Glomerular endothelial cell (primary cell): ENCODE measurements at places on chromosomes 16 and 17. TPM values are rescaled to one million over a fixed set of nuclear protein-coding genes. Genes with fewer than 3 reads are reported as not detected.
A peak's percentile ranks its signal among the peaks of the same experiment; 100 is the strongest.

Gene KRTAP4-7
- not detected in 2 replicates for total RNA-seq

Gene VAMP2
- 10.6 and 13.2 TPM in 2 replicates for total RNA-seq

Gene MPG
- total RNA-seq: 174 and 190 TPM in 2 replicates

Gene SAMD14
- 9.6 and 24.9 TPM in 2 replicates for total RNA-seq

Gene HOXB1
- not detected in 2 replicates for total RNA-seq

Gene ZNF232
- total RNA-seq: 3.4 and 4.4 TPM in 2 replicates

Gene GUCY2D
- total RNA-seq: not detected in 2 replicates

Gene NT5C3B
- 52.7 and 69.1 TPM in 2 replicates for total RNA-seq

Gene TEX14
- total RNA-seq: not detected in 2 replicates

Gene CCL2
- 406 and 1,495 TPM in 2 replicates for total RNA-seq

Gene CSH1
- not detected in 2 replicates for total RNA-seq

Gene CLDN9
- total RNA-seq: not detected in 2 replicates

Gene TMEM92
- total RNA-seq: 0.12 and 0.73 TPM in 2 replicates

Gene SPATA22
- not detected in 2 replicates for total RNA-seq

Gene TM4SF5
- not detected in 2 replicates for total RNA-seq

DNA sequence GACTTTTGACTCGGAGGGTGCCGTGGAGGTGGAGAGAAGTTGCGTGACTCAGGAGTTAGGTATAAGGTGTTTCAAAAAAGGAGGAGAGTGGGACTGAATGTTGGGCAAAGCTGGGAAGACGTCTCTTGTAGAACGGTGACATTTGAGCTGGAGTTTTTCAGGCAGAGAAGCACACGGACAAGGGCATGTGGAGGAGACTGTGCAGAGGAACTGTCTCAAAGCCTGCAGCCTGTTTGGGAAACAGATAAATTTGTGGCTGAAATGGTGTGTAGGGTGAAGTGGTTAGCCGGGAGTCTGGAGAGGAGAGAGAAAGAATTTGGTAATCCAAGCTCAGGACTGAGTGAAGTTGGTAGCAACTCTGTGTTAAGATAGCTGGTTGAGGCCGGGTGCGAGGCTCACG lies 9.8 kb downstream of the USP10 start:
- DNase-seq: no peak

DNA sequence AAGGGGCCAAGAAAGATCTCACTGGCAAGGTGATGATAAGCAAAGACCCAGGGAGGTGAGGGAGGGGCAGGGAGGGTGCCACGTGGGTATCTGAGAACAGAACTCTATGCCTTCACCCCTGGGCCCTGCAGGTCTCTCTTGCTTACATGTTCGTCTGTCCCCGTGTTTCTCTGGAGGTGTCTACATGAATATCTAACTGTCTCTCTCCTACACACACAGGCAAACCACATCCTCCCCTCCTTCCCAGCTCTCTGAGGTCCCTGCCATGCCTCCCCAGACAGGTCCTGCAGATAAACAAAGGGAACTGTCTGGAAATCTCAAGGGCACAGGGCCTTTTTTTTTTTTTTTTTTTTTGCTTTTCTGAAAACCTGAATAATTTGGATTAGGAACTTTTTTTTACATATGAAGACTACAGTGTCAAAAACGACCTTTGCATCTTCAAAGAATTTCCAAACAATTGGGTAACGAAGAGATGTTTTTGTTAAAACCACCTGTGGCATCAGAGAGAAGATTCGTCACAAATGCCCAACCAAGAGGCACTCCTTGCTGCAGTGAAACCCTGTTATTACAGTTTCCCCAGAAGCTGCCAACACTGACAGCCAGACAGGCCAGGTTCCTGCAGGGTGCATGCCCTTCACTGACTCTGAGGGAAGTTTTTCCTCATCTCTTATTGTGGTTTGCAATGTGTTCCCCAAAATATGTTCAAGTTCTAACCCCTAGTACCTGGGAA lies 17.8 kb downstream of the PLLP start:
- no peak for DNase-seq

DNA sequence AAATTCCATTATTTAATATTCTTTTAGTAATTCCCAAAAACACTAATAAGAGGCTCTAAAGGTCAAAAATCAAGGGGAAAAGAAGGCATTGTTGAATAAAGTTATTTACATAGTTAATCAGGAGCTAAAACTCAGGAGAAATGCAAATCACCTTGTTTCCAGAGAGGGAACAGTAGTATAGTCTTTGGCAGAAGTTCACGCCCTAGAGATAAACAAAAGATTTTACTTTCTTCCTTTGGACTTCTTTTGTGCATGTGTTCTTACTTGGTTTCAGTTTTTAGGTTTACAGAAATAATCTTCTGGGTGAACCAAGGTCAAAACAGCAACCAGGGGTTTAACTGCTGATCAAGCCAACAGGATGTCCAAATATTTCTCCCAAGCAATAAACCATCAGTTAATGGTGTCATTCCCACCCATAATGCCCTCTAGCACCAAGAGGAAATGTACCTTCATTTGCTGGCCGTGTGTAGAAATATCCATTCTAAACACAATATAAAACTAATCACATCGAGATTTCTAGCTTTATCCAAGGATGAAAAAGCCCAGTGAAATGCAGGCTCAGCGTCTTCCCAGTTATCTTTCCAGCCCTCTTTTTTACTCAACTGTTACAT lies 518.8 kb upstream of the SOX9 start:
- no peak for DNase-seq

GRCh38 chr17:79977708-79978547 lies 57.7 kb downstream of the TBC1D16 start:
- DNase-seq: no peak

- no peak for DNase-seq
Observed at GRCh38 chr16:57775661-57776469, 26.4 kb downstream of the KIFC3 start.

DNA sequence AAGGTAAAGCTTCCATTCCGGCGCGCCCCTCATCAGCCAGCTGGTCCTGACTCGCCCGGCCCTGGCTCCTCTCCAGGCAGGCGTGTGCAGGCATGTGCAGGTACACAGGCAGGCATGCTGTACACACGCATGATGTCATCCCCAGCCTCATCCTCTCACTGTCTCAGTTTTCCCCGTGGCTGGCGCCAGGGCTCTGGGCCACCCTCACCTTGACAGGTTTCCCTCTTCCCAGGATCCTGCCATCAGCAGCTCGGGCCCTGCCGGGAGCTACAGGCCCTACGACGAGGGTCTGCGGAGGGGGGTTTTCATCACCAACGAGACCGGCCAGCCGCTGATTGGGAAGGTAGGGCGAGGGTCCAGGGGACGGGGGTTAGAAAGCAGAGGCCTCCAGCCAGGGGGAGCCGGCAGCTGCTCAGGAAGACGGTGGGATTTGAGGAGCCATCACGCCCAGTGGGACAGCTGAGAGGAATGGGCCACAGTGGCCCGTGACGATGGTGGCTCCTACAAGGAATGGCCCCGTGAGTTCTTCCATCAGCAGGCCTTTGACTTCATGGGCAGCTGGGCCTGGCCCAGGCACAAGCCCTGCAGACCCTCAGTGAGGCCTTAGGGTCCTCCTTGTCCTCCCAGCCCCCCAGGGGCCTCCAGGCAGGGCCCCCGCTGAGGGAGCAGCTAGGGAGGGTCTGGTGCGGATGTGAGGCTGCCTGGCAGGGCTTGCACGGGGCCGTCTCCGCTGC lies 8.5 kb downstream of the GAA start:
- DNase-seq: no peak

DNA sequence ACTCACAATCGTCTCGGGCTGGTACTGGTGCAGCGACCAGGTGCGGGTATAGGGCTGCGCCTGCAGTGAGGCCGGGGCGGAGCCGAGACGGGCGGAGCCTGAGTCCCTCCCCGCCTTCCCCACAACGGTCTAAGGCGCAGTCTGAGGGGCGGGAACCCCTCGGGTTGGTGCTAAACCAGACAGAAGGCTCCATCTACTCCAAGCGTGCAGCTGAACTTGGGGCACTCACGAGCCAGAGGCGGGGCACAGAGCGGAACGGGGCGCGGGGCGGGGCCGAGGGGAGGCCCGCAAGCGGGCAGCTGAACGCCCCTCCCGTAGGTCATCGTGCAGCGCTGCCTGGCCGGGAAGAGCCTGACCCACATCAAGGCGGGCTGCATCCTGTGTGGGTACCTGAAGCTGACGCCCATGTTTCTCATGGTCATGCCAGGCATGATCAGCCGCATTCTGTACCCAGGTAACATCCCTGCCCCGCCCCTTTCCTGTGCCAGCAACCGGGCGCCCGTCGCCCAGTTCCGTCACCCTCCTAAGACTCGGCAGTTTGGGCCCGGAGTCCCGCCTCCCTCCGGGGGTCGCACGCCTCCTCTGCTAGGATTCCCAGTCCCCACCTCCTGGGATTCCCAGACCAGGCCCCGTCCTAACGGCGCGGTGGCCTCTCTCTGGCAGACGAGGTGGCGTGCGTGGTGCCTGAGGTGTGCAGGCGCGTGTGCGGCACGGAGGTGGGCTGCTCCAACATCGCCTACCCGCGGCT lies 5.0 kb downstream of the SLC5A2 start:
- no peak for DNase-seq

GRCh38 chr17:66441101-66441661 lies 138.8 kb downstream of the PRKCA start:
- no peak for DNase-seq

- DNase-seq: no peak
Observed at GRCh38 chr16:56626685-56627084, 1.1 kb downstream of the MT1E start.

- DNase-seq: no peak
Observed at GRCh38 chr17:7740481-7741001, 23.0 kb downstream of the DNAH2 start.

GRCh38 chr17:62343764-62344270 lies 36.5 kb upstream of the EFCAB3 start:
- DNase-seq: no peak

- DNase-seq: no peak
Observed at GRCh38 chr16:80804526-80805383, at the start of gene CDYL2. Gene CDYL2 (minus strand): TSS chr16:80804598. CDS start chr16:80804173, 425 bp downstream.

- no peak for DNase-seq
Observed at GRCh38 chr16:20364051-20364450, 11.5 kb upstream of the UMOD start.

DNA sequence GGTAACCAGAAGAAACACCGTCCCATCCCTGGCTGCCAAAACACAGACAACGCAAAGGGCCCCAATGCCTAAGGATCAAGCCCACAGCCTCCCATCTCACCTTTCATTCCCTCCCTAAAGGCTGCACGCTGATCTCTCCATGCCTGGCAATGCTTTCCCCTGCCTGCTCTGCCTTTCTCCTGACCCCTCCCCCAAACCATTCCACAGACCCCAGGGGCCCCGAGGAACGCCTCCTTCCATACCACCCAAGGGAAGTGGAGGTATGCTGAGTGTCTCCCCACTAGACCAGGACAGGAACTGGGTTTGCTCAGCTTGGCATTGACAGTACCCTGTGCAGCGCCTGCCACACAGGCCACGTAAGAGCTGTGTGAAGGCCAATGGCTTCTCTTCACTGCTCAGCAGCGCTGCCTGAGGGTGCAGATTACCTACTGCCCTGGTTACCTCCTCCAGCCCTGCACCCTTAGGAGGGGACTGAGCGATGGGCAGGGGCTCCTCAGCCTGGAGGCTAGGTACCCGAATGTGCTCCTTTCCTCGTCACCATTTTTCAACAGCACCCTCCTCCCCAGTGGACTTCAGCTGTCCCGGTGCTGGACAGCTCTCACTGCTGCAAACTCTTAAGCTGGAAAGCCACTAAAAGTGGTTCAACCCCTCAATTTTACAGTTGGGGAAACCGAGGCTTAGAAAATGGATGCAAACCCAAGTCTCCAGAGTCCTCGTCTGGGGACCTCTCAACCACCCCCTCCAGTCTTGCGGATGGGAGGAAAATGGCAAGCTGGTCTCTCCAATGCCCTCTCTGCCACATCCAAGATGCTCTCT lies 45.0 kb downstream of the SRCIN1 start:
- peak; percentile 10 for DNase-seq

DNA sequence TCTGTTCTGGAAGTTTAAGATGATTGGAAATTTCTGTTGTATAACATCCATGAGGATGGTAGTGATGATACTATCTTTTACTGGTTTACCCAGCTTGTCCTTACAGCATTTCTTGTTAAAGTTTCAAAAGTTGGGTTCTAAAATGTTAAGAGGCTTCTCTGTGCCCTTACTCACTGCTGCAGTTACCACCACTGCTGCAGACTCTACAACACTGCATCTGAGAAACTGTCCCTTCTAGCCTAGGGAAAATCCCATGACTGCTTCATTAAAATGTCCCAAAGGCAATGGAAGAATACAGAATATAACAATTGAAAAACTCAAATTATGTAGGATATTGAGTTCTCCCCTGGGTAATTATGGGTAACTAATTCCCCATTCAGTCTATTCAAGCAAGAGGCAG lies 3.8 kb upstream of the NSRP1 start:
- no peak for DNase-seq

DNA sequence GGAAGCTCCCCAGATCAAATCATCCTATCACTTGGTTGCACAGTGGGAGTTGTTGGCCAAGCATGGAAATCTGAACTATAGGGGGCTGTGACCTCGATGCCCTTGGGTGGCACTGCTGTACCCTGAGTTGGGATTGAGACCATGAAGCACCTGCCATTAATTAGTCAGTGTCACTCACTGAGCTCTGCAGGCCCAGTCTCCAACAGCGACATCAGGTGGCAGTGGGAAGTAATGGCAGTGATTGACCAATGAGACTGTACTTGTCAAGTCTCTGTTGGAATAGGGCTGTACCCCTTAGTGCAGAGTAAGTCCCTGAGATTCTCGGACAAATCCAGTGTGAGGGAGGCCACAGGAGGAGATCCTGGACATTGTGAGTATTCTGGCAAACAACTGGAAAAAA lies 118.0 kb upstream of the RPL38 start:
- no peak for DNase-seq

- no peak for DNase-seq
Observed at GRCh38 chr17:8951206-8951605, 14.3 kb downstream of the PIK3R5 start.

GRCh38 chr17:81379523-81379942 lies 15.7 kb upstream of the BAHCC1 start:
- no peak for DNase-seq

- DNase-seq: no peak
Observed at GRCh38 chr17:45258981-45259380, 2.9 kb downstream of the SPATA32 start.

DNA sequence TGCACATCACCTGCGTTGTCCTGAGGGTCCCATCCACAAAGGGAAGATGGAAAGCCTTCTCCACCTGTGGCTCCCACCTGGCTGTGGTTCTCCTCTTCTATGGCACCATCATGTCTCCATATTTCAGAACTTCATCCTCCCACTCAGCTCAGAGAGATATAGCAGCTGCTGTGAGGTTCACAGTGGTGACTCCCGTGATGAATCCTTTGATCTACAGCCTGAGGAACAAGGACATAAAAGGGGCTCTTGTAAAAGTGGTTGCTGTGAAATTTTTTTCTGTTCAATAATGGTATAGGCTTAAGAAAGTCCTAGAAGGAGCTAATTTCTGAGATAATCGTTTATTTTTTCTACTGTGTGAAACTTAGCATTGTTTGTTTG lies 18.7 kb downstream of the ZNF200 start:
- no peak for DNase-seq

GRCh38 chr17:40065769-40066510 lies 3.2 kb downstream of the THRA start:
- DNase-seq: no peak

DNA sequence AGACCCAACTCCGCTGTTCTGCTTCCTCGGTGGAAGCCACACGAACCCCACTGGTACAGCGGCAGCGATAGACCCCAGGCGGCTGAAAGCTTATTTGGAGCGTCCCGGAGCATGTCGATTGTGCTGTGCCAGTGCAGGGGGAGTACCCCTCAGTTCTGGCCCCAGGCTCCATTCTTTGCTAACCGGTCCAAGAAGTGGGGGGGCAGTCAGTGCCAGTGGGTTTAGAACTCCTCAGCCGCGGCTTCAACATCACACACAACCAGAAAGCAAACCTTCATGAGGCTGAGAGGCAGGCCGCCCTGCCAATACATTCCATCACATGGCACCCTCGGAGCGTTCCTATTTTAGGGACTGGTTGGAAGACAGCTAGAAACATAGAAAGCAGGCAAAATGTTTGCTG lies 1.7 kb upstream of the MNT start:
- DNase-seq: no peak
